HTR-8/SVneo (cell line): ENCODE measurements at places on chromosomes 1 and 21.

- no peak for DNase-seq
Measured at GRCh38 chr1:235758931-235759330, 107.8 kb downstream of the LYST start.

- peak; percentile 93 for DNase-seq
Measured at GRCh38 chr21:41630249-41630648, 122.3 kb upstream of the TMPRSS2 start.

GRCh38 chr1:108067884-108068540, 103.0 kb upstream of the VAV3 start:
- DNase-seq: no peak

GRCh38 chr1:223620297-223620897, 45.1 kb downstream of the CAPN8 start:
- DNase-seq: no peak

DNA sequence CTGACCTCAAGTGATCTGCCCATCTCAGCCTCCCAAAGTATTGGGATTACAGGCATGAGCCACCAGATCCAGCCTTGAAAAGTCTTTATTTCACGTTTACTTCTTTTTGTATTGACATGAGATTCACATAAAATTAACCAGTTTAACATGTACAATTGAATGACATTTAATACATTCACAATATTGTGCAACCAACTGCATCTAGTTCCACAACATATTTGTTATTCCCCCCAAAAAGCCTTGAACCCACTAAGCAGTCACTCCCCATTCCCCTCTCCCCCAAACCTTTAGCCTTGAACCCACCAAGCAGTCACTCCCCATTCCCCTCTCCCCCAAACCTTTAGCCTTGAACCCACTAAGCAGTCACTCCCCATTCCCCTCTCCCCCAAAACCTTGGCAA, 62.0 kb downstream of the ACBD6 start:
- DNase-seq: no peak

- no peak for DNase-seq
Measured at GRCh38 chr1:157992031-157992832, 1.2 kb upstream of the KIRREL1 start.

GRCh38 chr1:181783208-181783607, 278.3 kb downstream of the ZNF648 start:
- DNase-seq: no peak

DNA sequence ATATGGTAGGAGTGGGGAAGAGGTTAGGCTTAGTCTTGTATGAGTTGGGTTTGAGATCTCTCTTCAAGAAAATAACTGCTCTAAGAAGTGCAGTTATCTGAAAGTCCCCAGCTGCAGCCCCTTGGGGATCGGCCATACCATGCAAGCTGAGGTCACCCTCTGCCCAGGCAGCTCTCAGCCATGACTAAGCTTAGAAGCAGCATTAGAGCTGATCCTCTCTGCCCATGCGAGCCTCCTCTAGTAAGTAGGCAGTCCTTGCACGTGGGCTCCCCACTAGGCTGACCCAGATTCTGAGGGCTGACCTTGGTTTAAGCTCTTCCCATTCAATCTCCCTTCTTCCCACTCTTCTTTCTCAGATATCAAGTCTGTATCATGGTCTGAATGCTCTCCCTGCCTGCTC, 121.0 kb upstream of the UBE2U start:
- DNase-seq: peak; percentile 42

DNA sequence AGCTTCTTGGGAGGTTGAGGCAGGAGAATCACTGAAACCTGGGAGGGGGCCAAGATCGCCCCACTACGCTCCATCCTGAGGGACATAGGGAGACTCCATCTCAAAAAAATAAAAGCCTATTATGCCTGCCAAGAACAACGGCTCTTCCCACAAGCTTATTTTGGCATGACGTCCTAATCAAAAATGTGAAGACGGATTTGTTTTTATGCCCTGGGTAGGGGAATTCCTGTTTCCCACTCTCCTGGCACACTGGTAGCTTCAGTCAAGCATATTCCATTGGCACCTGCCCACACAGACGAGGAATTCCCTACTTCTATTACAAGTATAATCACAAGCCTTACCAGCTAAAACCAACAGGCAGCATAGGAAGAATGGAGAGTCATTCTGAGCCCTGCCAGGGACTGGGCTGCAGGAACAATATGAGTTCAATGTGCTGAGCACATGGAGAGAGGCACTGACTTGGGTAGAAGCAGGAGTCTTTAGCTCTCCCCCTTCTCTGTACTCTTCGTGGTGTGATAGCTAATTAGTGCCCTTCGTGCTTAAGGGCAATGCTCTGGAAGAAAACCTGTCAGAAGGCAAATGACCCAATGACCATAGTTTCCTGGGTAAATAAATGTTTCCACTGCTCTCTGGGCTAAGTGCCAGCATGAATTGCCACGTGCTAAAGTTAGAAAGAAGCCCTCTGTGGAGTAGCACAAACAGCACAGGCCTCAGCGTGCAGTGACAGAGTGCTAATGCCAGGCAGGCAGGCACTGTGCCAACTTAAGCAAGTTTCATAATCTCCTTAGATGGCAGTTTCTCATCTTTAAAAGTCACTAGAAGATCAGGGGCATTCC, 16.8 kb downstream of the TNFSF4 start:
- peak; percentile 56 for DNase-seq

DNA sequence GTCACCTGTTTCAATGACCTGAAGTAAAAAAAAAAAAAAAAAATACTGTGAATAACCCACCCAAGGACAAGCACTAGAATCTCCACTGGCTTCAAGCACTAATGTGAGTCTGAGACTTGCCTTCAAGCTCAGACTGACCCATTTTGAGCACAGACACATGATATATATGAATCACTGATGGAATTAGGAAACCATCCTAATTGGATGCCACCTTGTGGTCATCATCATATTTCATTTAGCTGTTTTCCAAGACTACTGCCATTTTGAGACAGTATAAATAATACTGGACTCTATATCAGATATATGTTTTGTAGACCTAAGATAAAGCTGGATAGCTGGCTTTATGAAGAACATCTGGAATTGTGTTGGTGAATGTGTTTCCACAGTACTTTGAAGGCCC, 1232.0 kb downstream of the KCNT2 start:
- no peak for DNase-seq

- no peak for DNase-seq
Measured at GRCh38 chr1:3062616-3063378, 6.2 kb upstream of the PRDM16 start.

GRCh38 chr1:15262003-15262377, 15.0 kb downstream of the FHAD1 start:
- DNase-seq: no peak

DNA sequence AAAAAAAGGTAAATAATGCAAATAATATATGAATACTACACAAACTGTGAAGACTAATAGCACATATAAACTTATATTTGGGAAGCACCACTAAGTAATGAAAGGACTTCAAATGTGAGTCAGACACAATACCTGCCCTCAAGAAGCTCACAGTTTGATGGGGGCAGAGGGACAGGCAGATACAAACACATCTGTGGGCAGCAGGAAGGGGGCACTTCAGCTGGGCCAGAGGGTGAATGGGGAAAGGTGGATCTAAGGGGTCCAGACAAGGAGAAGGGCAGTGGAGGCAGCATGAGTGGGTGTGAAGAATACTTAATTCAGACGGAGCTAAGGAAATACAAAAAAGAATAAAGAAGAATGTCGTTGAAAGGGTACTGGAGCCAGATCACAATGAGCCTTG, 114.2 kb downstream of the TGFBR3 start:
- no peak for DNase-seq

- no peak for DNase-seq
Measured at GRCh38 chr1:208127792-208128529, 116.2 kb downstream of the PLXNA2 start.

DNA sequence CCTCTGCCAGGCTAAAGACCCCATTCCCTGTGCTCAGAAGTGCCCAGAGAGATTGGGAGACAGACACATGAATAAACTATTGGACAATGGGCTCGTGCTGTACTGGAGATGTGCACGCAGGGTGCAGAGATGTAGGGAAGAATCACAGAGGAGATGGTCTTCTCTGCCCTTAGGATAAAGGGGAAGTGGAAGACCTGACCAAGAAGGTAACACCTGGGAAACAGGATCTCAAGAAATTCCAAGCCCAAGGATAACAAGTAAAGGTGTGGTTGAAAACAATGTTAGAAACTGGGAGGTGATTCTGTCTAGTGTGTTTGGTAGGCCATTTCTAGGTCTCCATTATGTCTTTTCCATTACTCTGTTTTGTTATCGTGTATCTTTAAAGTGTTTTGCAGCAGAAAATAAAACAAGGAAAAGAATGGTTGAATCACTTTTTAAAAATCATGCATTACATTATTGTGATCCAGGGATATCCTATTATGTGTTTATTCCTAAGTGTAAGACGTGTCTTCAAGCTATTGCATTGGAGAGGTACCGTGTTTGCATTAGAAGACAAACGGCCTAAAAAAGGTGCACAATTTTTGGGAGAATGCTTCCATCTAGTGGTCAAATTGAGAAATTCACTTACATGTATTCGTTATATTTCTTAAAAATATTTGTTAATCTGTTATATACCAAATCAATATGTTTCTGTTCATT, 40.8 kb upstream of the KCTD3 start:
- DNase-seq: peak; percentile 31

GRCh38 chr1:77273891-77274290, 7.9 kb upstream of the AK5 start:
- no peak for DNase-seq

DNA sequence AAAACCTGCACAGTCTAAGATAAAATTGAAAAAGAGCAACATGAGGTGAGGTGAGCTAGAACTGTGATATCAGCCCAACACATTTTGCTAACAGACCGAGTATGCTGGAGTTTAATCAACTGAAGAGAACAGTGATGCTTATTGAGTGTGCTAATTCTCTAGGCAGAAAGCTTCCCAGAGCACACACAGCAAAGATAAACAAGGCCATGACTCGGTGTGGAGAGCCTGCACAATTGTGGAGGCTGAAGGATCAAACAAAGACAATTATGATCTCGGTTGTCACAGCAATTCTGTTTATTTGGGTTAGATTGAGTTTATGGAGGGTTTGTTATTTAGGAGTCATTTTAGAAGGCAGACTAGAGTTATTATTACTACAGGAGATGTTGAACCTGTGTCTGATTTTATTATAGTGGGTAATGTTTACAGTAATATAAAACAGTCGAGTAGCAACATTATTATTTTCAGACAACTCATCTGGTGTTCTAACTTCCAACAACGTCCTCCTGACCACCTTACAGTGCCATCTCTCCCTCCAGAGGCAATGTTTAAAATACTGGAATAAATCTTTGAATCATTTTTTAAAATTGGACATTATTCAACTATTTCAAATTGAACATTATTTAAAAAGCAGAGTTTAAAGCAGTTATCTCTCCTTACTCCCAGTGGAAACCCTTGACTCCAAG, 40.2 kb downstream of the DPT start:
- no peak for DNase-seq

DNA sequence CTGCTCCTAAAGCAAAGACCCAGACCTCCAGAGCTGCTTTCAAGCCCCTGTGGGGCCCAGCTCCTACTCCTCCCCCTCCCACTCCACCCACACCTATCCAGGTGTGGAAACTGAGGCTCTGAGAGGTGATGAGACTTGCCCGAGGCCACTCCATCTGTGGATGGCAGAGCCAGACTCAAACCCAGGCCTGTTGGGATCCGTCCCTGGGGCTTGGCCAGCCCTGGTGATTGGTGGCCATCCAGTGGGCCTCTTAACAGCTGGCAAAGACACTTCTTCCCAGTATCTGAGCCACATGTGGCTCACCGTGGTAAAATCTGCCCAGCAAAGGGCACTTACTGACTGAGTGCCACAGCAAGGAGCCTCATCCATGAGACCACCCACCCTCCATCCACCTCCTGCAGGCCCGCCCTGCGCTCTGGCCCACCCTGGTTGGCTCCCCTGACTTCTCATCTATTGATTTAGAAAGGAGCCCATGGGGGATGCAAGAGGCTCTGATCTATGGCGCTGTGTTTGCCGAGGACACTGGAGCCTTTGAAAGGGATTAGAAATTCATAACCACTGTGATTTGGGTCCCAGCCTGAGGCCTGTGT, 398.5 kb downstream of the PTPRU start:
- DNase-seq: no peak

DNA sequence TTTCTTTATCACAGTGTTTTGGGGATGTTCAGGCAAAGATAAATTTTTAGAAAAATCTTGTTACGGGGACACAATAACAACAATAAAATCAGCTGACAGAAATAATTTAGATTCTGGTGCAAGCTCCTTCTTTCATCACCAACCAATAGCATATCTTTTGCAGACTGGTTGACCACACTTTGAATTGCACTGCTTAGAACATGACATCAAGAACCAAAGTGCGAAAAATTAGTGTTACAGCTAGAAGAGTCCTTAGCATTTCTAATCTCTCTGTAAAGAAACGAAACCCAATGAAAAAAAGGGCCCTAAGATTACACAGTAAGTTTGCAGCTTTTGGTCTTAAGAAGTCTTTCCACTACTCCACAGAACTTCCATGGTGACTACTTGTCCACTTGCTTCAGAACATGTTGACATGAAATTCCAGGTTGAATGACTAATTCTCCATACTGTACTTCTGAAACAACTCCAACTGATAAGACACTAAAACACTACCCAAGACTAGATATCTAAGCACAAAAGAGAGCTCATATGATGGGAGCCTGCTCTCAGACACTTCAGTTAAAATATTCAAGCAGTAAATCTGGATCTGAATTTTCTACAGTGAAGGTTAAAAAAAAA, 31.3 kb downstream of the XKR8 start:
- no peak for DNase-seq

DNA sequence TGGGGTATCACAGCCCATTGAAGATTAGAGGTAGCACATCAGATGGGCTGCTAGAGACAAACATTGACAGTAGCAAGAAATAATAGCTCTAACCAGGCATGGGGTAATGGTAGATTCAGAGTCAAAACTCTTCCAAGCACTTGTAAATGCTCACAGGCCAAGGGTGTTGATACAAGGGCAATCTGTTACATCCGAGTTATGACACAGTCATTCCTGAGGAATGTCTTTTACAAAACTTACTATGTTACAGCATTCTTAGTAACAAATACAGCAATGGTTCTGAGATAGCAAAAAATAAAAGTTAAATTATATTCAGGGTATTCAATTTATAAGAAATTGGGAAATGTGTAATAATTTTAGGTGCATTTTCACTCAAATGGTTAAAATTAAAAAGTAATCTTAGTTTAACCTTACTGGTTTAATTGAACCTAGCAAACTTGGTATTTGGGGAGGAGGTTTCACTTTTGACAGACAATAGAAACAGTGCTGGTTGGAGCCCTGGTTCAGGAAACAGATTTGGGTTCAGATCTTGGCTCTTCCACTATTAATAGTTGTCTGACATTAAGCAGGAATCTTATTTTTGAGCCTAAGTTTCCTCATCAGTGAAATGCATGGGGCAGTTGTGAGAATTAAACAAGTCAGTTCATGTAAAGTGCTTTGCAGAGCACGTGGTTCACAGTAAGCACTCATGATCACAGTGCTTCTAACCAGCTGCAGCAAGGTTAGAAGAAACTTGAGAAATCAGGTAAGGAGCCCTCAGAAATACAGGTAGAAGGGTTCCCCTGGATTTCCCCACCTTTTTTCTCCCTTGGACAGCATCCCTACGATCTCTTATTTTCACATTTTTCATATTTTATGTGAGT, 4.4 kb downstream of the ST3GAL3 start:
- DNase-seq: peak; percentile 53

- DNase-seq: no peak
Measured at GRCh38 chr1:37403166-37403565, 71.2 kb upstream of the ZC3H12A start.
